Caki2 (cell line): ENCODE measurements at places on chromosomes 7 and 10. TPM values are rescaled to one million over a fixed set of nuclear protein-coding genes. Genes with fewer than 3 reads are reported as not detected.

DNA sequence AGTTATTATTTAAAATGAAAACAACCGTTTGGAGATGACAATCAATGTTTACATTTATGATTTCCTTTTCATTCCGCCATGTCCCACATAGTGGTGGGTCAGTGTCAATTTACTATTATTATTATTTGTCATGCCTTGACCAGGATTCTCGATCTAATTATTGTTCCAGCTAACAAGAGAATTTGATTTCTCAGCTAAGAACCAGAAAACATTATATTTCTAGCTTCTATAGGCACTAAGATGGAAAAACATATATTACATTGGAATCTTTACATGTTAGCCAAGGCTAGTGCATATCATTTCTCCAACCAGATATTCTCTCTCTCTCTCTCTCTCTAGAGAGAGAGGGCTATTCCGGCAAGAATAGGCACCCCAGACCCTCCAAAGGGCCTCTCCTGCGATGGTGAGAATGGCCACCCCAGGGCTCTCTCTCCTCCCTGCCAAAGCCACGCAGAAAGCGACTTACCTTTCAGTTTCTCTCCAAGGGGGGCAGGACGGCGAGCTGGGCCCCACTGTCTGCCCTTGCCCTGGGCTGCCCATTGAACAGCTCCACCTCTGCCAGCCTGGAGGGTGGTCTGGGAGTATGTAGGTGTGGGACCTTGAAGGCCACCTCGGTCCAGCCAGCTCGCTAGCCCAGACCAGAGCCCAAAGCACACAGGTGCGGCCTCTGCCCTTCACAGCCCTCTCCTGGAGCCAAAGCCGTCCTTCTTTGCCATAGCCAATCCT lies 2.4 kb downstream of the HOXA3 start:
- DNase-seq = no peak

TDRD1 gene
- not detected in 2 replicates for total RNA-seq

GRCh38 chr7:95470452-95470851 lies 15.3 kb upstream of the ASB4 start:
- DNase-seq = no peak

GRCh38 chr7:1689311-1689710 lies 19.2 kb downstream of the ELFN1 start:
- DNase-seq = no peak

DNA sequence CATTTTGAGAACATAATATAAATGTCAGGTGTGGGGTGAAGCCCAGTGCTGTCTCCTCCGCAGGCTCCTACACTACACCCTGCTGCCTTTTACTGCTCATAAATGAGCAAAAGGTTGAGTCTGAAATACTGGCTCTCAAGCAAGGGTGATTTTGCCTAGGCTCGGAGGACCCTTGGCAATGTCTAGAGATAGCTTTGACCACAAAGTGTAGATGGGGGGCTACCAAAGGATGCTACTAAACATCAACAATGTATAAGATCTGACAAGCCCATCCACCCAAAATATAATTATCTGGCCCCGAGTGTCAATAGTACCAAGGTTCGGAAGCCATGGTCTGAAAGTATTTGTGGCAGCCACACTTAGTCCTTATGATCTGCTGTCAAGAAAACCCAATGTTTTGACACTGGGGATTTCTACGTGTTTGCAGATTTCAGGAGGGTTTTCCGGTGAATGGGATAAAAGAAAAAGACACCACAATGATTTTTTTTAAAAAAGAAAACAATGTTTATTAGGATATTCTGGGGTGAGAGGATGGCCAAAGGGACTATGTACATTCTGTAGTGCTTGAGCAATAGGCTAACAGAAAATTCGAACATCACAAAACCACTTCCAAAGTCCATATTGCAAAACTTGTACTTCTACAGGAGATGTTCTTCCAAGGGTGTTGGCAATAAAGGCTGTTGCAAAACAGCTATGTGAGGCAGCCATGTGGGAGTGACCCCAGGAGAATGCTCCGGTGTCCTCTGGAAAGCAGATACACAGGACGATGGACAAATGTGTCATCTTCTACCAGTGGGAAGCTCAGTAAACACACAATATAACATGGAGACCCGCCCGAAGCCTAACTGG lies 216.3 kb downstream of the GFRA1 start:
- no peak for DNase-seq

DNA sequence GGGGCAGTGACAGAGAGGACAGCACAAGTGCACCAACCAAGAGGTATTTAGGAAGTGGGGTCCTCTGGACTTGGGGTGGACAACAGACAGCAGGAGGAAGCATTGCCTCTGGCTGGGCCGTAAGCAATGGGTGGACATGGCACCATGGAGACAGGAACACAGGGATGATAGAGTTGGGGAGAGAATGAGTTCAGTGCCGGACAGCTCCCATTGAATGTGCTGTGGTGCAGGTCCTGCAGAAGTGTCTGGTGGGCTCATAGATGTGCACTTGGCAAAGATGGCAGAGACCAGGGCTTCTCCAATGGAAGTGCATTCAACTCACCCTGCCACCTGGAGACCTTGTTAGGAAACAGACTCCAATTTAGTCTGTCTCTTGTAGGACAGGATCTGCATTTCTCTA lies 341.5 kb upstream of the ZMIZ1 start:
- no peak for DNase-seq

COL17A1 gene
- total RNA-seq = 0.03 TPM in 1 of 2 replicates, not detected in the other

DNA sequence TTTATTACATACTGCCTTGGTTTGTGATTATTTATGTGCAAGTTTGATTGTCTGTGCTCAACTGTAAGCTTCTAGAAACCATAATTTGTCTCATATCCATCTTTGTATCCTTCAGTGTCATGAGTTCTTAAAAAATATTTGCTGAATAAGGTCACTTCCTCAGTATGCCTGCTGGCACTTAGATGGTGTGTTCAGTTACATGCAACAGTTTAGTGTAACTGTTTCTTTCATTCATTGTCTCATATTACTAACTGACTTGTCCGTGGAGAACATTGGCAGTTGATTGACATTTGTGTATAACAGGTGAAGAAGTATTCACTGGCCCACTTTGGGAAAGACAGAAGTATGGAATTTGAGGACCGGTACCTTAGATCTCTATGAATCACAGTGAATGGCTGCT lies 236.9 kb downstream of the PRKG1 start:
- DNase-seq = no peak

DNA sequence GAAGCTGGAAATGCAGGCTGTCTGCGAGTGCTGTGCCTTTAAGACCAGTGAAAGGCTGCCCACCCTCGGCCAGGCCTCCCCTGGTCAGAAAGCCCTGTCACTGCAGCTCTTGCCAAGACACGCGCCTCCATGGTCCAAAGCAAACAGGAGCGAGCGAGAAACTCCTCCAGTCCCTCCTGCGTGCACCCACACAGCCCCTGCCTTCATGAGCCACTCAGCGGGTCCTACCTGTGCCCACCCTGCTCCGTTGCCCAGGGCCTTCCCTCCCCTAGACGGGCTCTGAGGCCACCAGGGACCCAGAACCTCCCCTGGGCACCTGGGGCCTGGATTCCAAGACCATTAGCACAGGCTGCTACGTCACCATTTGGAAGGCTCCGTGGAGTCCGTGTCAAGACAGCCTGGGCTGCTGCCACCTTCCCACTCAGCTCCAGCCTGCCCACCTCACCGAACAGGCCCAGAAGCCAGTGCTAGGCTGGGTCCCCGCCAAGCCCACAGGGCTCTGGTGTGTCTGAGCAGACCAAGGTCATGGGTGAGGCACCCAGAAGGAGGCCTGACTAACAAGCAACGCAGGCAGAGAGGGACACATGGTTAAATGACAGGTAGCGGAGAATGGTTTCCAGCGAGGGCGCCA lies 144.5 kb downstream of the NEURL1 start:
- no peak for DNase-seq

DNA sequence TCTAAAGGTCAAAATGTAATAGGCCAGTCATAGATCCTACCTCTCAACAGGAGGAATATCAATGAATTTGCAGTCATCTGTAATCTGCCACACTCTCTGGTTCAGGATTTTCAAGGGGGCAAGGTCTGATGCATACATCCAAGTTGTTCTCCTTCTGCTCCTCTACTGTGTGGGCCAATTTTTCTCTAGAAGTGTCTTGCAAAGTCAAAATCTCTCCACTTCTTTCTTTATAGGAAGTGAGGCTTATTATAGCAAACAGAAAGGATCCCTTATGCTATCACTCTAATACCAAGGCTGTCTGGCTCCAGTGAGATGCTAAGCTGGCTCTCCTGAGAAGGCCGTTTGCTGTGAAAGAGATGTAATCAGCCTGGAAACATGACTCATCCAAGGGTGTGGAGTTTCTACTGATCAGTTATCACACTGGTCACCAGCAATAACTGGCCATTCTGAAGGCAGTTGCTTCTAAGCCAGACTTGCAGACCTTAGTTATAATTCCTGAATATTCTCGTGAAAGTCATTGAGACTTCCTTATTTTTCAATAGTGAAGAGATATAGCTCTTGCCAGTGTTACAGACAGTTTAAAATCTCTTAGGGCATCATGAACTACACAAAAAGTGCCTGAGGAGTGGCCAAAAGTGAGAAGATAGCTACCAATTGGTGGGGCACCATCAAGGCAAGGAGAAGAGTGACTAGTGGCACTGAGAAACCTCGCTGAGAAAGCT lies 43.2 kb upstream of the LRGUK start:
- DNase-seq = no peak

- DNase-seq = no peak
Observed at GRCh38 chr7:13984831-13985685, 4.4 kb downstream of the ETV1 start.

FFAR4 gene
- not detected in 2 replicates for total RNA-seq

IKZF1 gene
- not detected in 2 replicates for total RNA-seq

DNA sequence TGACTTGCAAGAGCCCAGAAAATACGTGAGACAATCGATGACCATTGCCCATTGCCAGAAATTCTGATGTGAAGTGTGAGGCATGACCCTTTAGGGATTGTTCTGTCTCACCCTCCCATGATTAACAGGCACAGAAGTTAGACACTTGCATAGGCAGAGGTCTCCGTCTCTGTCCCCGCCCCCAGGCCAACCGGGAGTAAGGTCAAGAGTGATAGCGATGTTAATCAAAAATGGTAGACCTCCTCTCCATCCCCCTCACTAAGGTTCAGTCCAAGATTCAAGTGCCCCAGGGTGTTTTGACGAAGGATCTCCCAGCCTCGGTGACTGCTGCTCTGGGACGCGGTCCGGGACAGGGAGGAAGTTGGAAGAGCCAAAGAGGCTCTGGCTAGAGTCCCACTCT lies 22.7 kb upstream of the TRPV6 start:
- DNase-seq = no peak

TAS2R41 gene
- not detected in 2 replicates for total RNA-seq

DNA sequence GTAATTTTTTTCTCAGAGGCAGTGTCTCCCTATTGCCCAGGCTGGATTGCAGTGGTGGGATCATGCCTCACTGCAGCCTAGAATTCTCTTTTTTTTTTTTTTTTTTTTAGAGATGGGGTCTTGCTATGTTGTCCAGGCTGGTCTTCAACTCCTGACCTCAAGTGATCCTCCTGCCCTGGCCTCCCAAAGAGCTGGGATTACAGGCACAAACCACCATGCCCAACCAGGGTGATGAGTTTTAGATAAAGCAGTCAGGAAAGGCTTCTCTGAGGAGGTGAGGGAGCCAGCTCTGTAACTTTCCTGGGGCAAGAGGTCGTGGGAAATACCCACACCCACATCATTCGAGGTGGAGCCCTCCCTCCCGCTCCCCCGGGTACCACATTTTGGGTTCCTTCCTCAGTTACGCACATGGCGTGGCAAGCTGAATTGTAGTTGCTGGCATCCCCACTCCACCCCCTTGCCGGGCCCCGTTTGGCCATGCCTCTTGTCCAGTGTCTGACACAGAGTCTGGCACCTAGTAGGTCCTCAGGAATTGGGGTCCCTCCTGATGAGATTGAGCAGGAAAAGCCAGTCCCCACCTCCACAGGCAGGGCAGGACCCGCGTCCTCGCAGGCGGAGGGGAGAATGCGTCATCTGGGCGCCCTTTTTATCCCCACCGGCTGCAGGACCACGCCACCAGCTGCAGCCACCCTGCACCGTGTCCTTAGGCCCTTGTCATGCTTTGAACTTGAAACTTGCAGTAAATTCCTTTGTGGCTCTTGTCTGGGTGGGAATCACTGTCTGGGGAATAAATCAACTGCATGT lies 43.4 kb downstream of the CLIP2 start:
- no peak for DNase-seq
